Activated T-cell treated with anti-CD3 and anti-CD28 coated beads, Interleukin-2, amount 50 U/mL, for 72 hours (primary cell): ENCODE measurements at places on chromosomes 2 and 18. TPM values are rescaled to one million over a fixed set of nuclear protein-coding genes. Genes with fewer than 3 reads are reported as not detected.

AKAIN1 gene
- total RNA-seq: not detected

DYNAP gene
- not detected for total RNA-seq

HOXD13 gene
- total RNA-seq: not detected

CAPN14 gene
- total RNA-seq: 0.65 TPM

RAB6C gene
- 0.14 TPM for total RNA-seq

RAD51AP2 gene
- not detected for total RNA-seq

DES gene
- total RNA-seq: 0.10 TPM

DNA sequence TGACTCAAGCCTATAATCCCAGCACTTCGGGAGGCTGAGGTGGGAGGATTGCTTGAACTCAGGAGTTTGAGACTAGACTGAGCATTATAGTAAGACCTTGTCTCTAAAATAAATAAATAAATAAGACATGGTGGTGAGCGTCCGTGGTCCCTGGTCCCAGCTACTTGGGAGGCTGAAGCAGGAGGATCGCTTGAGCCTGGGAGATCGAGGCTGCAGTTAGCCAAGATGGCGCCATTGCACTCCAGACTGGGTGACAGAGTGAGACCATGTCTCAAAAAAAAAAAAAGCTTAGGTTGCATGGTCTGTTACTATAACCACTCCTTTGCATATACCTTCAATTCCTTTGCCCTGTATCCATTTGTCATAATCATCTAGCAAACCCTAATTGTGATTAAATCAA, 3.7 kb downstream of the CYP20A1 start:
- DNase-seq: no peak

- peak; percentile 60 for DNase-seq
These were observed 3.0 kb downstream of the LBH start for GRCh38 chr2:30234180-30234971.

DNA sequence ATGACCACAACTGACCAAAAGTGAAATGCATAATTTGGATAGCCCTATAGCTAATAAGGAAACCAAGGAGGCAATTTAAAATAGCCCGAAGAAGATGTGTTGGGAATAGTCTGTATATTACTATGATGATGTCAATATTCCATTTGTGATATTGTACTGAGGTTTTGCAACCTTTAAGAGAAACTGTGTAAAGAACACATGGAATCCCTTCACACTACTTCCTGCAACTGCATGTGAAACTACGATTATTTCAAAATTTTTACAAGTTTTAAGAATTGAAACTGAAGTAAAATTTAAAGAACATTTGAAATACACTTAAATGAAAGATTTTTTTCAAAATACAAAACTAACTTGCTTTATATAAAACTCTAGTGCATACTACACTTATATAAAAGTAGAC, 504.3 kb upstream of the ID2 start:
- DNase-seq: no peak

DNA sequence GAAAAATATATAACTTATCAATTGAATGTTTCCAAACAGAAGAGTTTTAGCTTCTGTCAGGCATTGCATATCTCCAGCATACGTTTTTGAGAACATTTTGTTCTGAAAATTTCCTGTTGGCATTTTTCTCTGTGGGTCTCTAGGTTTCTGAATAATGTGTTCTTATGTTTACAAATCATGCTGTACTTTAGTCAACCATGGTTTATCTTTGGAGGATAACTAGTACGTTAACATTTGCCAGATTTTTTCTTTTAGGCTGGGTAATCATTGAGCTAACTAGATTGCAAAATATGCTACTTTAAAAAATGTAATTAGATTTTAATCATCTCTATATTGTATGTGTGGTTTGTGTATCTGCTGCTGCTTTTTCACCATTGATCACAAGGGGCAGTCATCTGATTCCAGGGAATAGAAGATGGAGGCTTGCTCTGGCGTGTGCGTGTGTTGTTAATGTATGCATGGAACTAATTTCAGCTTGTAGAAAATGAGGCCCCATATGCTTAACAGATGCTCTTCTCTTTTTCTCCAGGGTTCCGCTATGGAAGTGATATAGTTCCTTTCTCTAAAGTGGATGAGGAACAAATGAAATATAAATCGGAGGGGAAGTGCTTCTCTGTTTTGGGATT, 21.3 kb downstream of the XRCC5 start:
- no peak for DNase-seq

DNA sequence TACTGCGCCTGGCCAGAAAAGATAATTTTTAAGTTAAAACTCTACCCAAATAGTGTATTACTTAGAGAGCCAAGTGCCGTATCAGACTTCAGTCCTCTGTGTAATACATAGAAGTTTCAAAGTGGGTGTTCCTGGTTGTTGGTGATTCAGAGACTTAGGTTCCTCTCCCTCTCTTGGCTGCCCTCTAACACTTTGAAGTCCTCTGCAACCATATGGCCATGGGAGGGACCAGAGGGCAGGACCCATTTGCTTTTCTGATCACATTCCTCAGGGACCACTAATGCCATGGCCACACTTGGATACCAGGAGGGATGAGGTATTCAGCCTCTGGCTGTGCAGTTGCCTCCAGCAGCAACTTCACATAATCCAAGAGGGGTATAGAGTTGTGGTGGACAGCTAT, 131.5 kb downstream of the CAPN13 start:
- DNase-seq: no peak

GRCh38 chr2:232581725-232582124, 31.2 kb downstream of the EIF4E2 start:
- no peak for DNase-seq

DNA sequence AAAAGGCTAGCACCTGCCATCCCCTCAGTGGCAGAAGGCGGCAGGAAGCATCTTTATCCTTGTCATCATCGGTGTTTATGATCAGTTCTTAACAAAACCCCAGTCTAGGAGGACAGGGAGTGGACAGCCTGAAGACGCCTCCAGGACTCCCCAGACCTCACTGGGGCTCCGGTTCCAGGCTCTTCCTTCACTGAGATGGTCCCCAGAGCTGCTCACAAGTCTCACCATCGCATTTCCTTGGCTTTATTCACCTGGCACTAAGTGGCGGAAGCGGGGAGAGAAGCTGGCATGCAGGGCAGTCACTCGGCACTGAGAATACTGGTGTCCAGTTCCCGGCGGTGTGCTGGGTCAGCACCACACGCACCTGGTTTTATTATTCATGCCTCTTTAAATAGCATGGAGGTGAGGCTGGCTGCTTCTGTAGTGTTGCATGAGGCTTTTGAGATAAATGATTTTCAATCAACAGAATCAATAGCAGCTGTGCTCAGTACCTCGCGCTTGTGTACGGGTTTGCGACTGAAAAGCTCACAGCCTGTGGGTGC, 68.7 kb downstream of the CABLES1 start:
- no peak for DNase-seq

DNA sequence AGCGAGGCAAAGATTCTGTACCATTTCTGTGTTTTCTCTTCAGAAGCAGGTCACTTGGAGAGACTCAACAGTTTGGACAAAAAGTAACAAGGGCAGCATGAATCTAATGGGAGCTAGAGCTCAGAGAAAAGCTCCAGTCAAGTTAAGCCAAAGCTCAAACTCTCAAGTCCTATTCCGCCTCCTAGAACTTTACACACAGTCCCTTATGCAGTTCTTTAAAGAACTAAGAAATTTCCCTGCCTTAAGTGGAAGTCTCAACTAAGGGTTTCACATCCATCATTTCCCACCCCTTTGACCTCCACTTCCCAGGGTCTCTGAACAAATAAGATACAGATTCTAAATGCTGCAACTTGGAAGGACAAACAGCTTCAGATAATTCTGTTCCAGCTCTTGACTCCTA, 121.3 kb upstream of the RNU4ATAC start:
- no peak for DNase-seq

GRCh38 chr2:217851191-217852020, 151.4 kb downstream of the TNS1 start:
- no peak for DNase-seq

- no peak for DNase-seq
These were observed 52.1 kb downstream of the GTF3C3 start for GRCh38 chr2:196747400-196747799.

DNA sequence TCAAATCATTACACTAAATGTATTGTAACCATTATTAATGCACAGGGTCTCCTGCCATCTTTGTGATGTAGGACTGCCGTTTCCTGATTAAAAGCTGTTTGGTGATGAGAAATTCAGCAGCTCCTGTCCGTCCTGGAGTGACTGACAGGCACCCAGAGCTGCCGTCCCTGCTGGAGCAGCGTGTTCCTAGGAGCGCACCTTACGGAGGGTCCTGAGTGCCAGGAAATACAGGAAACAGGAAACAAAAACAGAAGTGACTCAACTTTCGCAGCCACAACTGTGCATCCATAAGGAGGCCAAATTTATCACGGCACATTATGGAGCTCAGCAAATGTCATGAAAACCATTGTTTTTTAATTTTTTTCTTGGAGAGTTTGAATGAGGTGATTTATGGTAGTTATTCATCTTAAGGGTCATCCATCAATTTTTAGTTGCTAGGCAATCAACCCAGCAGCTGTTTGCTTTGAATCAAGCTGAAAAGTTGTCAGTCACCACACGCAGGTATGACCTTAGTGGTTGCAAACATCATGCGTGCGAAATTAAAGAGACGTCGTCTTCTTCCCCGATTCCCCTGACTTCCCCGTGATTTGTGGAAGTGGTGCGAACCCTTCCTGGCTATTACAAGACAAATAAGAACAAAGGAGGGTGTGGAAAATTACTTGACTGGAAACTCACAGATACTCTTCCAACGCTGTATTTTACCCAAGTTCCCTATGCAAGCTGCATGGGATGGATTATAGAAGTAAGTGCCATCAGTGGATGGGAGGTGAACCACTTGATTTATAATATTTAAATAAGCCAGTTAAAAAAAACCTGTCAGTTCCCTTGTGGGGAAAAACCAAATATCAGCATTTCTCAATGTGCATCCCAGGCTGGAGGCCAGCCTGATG, 19.8 kb downstream of the TSHZ1 start:
- DNase-seq: no peak

GRCh38 chr2:157777427-157777826, 98.7 kb downstream of the ACVR1 start:
- peak; percentile 44 for DNase-seq

DNA sequence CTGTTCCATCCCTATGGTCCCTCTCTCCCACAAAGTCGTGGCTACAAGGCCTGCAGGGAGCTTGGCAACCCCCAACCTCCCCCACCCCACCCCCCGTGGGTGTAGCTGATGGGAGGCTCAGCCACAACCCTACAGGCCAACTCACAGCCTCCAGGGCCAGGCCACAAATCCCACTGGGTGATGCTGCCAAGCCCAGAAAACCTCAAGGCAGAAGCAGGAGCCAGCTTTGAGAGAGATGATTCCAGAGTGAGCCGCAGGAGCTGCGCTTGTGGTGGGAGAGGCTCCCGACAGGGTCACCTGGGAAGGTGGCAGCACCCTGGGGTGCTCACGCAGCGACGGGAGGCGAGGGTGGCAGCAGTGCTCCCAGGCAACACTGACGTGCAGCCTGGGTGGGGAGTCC, 44.8 kb downstream of the ADCY3 start:
- DNase-seq: no peak

- DNase-seq: no peak
These were observed 7.7 kb downstream of the CD28 start for GRCh38 chr2:203714112-203714511.

GRCh38 chr18:47331026-47331425, 79.6 kb upstream of the SKOR2 start:
- DNase-seq: no peak

DNA sequence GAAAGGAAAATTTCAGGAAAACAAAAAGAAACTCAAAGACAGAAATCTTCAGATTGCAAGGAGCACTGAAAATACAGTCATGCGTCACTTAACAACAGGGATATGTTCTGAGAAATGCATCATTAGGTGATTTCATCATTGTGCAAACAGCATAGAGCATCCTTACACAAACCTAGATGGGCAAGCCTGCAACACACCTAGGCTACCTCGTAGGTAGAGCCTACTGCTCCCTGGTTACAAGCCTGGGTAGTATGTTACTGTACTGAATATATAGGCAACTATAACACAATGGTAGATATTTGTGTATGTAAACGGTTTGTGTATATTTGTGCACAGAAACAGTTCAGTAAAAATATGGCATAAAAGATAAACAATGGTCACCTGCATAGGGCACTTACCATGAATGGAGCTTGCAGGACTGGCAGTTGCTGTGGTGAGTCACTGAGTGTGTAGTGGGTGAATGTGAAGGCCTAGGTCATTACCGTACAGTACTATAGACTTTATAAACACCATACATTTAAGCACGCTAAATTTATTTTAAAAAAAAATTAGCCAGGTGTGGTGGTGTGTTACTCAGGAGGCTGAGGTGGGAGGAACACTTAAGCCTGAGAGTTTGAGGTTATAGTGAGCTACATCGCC, 33.4 kb downstream of the SFXN5 start:
- no peak for DNase-seq

GRCh38 chr18:25075783-25076182, 276.2 kb downstream of the ZNF521 start:
- no peak for DNase-seq

- no peak for DNase-seq
These were observed 67.0 kb downstream of the SLC66A2 start for GRCh38 chr18:79884294-79884962.

DNA sequence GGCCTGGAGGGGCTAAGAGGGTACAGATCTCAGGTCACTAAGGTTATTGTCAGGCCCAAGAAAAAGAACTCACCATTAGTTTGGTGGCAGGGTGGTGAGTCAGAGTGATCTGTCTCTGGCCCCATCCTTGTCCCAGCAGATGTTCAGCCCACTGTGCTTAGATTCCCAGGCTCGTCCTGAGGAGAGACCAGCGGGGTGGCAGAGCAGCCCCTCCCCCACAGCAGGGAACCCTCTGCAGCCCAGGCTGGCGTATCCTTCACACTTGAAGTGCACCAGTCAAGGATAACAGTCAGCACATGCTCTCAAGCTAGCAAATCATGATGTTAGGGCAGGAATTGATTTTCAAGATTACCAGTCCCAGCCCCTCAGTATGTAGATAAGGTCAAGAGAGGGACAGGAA, 43.1 kb downstream of the TMEM185B start:
- DNase-seq: no peak

DNA sequence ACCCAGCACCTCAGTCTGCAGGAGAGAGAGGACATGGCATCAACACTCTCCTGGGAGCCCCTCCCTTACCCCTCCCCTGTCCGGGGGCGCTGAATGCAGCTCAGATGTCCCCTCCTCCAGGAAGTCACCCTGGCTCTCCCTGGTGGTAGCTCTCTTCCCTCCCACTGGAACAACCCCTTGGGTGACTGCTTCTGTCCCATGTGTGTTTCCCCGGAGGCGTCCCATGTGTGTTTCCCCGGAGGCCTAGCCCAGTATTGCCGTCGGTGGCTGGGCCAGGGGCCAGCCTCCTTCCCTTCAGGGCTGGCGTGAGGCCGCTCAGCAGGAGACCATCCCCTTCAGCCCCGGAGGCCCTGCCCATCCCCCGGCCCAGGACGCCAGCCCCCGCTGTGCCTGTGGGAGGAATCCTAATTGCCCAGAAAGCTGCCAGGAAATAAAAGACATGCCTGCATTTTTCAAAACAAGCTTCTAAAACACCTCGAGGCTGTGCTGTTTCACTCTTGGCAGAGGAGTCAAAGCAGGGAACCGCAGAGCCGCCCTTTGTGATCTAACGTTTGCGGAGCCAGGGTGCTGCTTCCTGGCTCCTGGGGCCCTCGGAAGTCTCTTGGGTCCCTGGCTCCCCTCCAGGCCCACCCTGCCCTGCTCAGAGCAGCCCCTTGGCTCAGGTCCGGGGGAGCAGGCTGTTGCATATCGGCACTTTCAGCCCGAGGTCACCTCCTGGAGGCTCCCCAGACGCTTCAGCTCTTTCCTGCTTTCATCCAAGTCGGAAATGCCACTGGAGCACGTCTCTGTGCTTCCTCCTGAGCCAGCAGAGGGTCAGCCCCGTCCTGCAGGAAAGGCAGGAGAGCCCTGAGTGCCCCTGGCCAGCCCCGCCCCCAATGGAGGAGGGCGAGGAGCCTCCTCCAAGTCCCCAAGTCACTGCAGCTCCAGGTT, 11.4 kb downstream of the SNED1 start:
- DNase-seq: peak; percentile 54
